ENCODE measurements at places on chromosomes 12 and 14.
A peak's percentile ranks its signal among the peaks of the same experiment; 100 is the strongest.

DNA sequence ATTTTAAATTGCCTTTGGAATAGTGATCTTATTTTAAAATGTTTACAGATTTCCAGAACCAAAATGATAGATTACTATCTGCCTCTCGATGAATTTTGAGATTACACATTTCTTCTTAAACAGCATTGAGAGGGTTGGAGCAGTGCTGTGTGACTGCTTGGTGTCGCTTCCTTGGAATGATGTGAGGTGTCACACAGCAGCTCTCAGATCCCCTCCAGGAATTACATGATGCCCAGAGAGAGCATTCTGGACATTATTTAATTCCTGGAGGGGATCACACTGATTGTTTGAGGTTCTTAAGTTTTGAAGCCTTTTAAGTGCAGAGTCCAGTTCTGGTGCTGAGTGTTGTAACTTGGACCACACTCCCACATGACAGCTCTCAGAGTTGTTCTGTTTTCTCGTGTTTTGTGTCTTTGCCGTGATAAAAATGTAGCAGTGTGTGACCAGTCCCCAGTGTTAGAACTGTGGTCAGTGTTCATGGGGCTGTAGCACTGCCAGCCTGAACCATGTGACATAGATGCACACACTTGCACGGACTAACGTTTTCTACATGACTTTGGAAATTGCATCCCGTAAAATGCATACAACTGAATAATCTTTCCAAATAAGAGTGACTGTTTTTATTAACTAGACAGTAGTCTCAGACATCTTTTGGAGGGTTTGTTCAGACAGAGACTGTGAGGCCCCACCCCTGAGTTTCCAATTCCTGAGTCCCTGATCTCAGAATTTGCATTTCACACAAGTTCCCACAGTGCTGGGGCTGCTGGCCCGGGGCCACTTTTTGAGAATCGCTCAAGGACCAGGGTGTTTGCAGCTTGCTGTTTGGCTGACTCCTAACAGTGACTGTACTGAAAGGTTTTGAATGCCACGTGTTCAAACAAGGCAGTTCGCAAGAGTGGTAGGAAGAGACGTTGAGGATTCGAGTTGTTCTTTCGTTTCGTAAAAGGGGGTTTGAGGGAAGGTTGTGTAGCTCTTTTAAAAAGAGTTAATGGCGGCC, 26.0 kb downstream of the XRCC3 start:
- DNase-seq, result no peak

DNA sequence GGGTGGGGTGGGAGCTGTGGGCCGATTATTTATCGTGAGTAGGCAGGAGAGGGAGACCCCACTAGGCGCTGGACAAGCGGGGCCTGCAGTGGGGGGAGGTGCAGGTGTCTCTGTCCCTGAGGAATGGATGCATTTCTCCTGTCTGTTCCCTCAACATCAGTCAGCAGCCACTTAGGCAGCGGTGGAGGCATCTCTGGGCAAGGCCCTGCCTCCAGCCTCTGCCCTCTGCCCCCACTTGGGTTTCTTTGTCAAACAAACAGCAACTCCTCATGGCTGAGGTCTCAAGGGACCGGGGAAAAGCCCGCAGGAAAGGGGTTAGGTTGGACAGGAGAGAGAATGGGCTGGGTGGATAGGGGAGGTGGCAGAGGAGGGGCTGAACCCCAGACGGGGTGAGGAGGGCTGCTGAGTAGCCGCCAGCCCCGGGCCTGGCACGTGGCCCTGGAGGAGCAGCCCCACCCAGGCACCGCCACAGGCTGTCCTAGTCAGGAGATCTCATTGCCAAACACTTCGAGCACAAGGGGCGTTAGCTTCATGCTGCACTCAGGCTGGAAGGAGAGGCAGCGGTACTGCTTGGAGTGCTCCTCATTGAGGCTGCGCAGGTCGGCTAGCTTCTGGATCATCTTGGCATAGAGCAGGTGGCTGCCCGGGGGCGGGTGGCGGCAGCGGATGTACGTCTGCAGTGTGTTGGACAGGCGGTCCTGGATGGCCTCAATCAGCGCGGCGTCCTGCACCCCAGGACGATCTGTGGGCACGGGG, 24.7 kb upstream of the HDAC7 start:
- DNase-seq, result no peak

GRCh38 chr12:127054531-127054930, 1212.4 kb upstream of the TMEM132C start:
- no peak for DNase-seq

- no peak for DNase-seq
These were observed 49.0 kb downstream of the GPHB5 start for GRCh38 chr14:63269561-63270225.

DNA sequence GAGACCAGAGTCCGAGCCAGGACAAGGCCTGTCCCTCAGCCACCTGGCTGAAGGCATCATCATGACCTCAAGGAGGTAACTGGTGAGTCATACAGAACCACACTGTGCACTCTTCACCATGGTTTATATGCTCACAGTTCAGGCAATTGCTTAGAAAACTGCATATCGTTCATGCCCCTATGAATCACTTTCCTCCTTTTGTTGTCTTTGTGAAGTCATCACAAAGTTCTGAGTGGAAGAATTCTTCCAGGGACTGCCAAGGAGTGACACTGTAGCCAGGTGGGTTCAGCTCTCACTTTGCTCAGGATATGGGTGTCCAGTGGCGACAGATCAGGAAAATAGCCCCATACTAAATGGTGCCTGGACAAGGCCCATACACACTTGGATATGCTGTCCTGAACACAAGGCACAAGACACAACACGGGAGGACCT, 92.5 kb downstream of the DPF3 start:
- DNase-seq, result no peak

DNA sequence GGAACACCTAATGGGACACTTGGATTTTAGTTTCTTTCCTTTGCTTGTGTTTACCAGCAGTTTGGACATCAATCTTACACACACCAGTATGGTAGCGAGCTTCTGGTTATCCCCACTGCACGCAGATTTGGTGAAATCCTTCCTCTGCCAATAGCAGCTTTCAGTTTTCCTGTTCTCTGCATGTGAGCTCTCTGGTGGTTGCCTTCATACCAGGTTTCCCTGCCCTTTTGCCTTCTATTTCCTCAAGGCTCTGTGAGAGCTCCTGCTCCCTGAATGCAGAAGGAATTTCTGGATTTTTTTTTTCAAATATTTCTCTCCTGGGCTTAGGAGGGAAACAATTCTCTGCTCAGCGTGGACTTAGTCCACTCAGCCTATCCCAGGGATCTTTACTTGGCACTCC, 93.0 kb upstream of the CCDC91 start:
- DNase-seq, result no peak

DNA sequence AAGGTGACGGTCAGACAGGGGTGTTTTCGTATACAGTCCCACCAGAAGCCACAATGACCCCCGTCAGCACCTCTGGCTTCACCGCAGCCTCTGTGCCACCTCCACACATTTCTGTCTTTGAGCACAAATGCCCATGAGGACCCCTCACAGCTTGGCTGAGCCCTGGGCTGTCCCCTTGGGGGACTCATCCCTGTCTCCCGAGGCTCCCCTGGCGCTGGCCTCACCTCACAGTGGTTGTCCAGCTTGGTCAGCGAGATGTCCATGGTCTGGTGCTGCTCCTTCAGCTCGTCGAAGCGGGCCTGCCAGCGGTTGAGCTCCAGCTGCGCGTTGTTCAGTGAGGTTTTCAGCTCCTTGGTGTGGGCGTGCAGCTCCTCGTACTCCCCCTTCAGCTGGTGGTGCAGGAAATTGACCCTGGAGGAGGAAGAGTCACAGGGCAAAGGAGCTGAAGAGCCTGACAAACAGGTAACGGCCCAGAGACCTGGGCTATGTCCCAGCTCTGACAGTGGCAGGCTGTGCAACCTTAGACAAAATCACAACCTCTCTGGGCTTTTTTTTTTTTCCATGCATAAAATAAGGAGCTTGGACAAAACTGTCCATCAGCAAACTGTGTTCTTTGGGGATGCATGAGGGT, 52.7 kb upstream of the GPR68 start:
- DNase-seq, result no peak

- peak; percentile 42 for DNase-seq
These were observed 26.8 kb downstream of the CCDC177 start for GRCh38 chr14:69547701-69548348.

DNA sequence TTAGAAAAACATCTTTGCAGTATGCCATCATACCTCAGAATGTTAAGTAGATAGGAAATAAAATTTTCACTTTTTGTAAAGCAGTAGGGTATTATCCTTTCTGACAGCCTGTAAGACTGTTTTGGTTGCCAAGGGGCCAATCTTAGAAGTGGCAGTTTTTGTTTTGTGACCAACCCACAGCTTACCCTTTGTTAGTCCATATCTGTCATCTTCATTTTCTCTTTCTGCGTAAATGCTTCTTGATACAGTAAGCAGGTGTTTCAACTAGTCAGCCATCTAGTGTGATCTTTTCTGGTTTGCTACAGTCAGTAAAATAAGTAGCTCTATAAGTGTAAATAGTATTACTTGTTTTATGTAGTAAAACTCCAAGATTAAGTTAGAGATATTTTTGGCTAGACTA, 8.8 kb downstream of the PPM1A start:
- DNase-seq, result no peak

DNA sequence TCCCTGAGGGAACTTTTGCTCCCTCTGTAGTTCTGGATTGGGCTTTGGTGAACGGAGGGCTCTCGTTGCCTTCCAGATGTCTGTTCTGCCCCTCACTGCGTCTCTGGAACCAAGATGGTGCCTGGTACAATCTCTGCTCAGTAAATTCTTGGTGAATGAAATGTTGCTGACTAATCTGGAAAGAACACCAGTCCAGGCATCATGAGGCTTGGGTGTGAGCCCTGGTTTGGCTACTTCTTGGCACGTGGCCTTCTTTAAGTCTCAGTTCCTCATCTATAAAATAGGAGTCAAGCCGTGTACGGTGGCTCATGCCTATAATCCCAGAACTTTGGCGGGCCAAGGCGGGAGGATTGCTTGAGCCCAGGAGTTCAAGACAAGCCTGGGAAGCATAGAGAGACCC, 4.3 kb downstream of the HHIPL1 start:
- DNase-seq, result no peak

Data from NCI-H1436 treated with DMSO at 0.1 percent for 48 hours (cell line).